ENCODE measurements at places on chromosomes 2 and 18. TPM values are rescaled to one million over a fixed set of nuclear protein-coding genes. Genes with fewer than 3 reads are reported as not detected.

The ST6GAL2 gene
- total RNA-seq = 148 TPM

The MC4R gene
- 1.4 TPM for total RNA-seq

The DCDC2C gene
- total RNA-seq = 0.62 TPM

- DNase-seq = no peak
Measured at GRCh38 chr2:28435814-28436351, 43.2 kb downstream of the FOSL2 start.

DNA sequence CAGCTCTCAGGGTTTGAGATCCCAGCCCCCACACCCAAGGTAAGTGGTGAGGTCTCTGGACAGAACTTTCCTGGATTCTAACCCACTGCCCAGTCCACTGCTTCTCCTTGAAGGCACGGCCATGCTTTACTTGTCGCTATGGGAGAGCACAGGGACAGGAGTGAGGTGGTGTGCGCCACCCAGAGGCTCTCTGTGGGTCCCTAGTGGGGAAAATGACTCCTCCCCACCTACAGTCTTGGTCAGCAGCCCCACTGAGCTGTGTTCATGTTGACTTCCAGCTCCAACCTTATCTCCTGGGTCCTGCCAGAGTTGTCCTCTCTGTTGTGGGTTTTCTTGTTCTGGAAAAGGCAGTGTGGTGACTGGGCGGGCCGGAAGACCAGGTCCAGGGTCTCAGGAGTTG lies 11.1 kb downstream of the TET3 start:
- no peak for DNase-seq

DNA sequence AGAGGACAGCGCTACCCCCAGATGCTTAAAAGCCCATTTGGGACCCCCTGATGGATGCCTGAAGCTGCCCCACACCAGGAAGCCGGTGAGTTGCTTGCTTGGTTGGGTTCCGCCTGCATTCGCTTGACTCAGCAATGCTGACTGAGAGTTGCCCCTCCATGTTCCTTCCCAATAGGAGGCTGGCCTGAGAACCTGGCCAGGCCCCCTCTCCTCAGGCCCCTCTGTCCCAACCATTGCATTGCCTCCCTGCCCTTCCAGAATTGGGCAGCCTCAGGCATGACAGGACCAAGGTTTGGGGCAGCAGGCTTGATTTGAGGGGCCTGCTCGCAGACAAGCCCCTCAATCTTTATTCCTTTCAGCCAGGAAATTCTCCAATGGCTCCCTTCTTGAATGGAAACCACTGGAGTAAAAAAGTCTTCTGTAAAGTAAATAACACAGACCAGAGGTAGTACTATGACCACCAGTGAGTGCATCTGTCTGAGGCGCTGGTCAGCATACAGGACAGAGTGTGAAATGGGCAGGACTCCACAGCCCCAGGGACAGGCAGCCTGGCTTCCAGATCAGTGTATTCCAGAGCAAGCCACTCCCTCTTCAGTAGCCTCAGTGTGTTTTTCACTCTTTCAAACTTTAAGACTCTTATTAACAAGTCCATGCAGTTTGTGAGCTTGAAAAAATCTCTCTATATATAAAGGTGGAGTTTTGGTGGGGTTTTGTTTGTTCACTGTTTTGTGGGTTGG lies 104.7 kb downstream of the C1QL2 start:
- no peak for DNase-seq

GRCh38 chr2:149313512-149313972 lies 16.8 kb upstream of the LYPD6 start:
- DNase-seq = no peak

- no peak for DNase-seq
Measured at GRCh38 chr2:201072201-201072530, 365 bp downstream of the NDUFB3 start.

DNA sequence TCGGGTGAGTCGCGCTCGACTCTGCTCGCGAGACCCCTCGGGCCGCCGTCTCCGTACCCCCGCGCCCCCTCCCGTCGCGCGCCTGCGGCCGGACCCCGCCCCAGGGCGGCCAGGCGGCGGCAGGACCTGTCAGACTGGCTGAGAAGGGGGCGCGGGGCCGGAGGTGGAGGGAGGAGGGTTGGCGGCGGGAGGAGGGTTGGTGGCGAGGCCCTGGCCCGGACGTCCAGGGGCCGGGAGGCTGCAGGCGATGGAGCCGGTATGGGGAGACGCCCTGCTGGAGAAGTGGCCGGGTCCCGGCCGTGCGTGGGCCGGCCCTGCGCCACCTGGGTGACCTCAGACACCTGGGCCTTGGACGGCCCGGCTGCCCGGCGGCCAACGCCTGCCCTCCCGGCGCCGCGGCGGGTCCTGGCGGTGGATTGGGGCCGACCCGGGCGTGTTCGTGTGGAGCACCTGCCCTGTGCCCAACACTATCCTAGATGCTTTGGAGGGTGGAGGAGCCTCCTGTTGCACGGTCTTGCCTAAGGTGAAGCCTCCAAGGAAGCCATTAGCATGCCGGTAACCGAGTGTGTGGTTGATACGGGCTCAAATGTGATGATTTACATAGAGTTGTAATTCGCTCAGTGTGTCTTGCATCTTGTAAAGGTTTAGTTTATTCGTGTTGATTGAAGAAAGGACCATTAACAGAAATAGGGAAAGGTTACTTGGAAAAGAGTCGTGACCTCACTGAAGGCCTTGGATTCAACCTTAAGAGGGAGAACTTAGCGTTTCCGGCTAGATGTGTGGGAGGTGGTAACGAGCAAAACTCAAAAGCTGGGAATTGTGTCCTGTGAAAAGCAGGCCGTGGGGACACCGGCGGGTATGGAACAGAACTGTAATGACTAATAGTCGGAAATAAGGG lies 550 bp downstream of the MYL12B start:
- DNase-seq = no peak
